ENCODE measurements at places on chromosomes 6 and 20. TPM values are rescaled to one million over a fixed set of nuclear protein-coding genes. Genes with fewer than 3 reads are reported as not detected.

The ZBP1 gene
- 57.7 TPM for total RNA-seq

The CST5 gene
- total RNA-seq, result not detected

The HMGA1 gene
- total RNA-seq, result 269 TPM

GRCh38 chr6:121816906-121817540 lies 381.6 kb downstream of the GJA1 start:
- H3K27me3 ChIP-seq, result no peaks in the 10 kb centered on the region
- no peak for DNase-seq
- no peaks in the 10 kb centered on the region for H3K36me3 ChIP-seq
- no peak overlapping the region for H3K4me3 ChIP-seq

GRCh38 chr6:29792123-29793035 lies 35.2 kb upstream of the HLA-G start:
- H3K36me3 ChIP-seq, result peaks cover 15% of the 10 kb centered on the region
- H3K27ac ChIP-seq, result no peak overlapping the region
- peaks cover 20% of the 10 kb centered on the region for H3K4me1 ChIP-seq
- DNase-seq, result peak; percentile 82
- peaks cover 50% of the 10 kb centered on the region for H3K27me3 ChIP-seq
- H3K4me3 ChIP-seq, result peak overlapping the region; percentile 82

Data from activated CD4-positive, alpha-beta memory T cell treated with anti-CD3 and anti-CD28 coated beads, Interleukin-2, amount 10 ng/mL, durations not matched to agents 7 days and 5 days (primary cell).